ENCODE measurements at places on chromosomes 3 and 15. TPM values are rescaled to one million over a fixed set of nuclear protein-coding genes. Genes with fewer than 3 reads are reported as not detected.

DNA sequence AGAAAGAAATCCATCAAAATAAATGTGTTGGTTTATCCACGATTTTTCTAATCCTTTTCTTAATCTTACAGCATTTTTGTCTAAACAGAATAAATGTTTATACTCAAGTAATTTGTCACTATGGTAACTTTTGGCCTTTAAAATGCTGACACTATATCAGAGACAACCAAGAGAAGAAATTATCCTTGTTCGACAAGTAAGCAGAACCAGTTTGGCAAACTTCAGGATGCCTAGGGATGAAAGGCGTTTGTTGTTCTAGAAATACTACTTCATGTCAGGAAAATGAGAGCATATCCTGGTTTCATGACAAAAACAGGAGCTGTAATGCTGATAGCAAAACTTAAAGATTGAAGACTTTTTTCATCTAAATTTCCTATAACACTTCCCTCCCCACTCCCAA is 308.0 kb upstream of the ATP11B start:
- DNase-seq = peak; percentile 54

AGTR1 gene
- 2.2 TPM for total RNA-seq

CLDN1 gene
- 17.7 TPM for total RNA-seq

DNA sequence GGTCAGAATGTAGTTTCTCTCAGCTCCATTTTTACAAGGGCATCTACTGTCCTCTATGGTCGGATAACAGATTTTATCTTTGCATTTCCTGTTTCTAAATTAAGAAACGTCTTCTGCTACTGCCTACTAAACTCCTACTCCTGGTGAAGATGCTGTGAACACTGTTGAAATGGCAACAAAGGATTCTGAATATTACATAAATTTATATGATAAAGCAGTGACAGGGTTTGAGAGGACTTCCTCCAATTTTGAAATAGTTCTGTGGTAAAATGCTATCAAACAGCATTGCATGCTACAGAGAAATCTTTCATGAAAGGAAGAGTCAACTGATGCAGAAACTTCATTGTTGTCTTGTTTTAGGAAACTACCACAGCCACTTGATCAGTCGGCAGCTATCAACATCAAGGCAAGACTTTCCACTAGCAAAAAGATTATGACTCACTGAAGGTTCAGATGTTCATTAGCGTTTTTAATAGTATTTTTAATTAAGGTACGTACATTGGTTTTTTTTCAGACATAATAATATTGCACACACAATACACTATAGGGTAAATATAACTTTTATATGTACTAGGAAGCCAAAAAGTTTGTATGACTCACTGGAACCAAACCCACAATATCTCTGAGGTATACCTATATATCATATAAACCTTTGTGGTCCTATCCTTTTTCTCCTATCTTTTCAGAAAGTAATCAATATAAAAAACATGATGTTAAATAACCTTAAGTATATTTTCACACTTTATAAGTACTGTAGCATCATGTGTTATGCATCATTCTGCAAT is 156.1 kb downstream of the STAG1 start:
- no peak for DNase-seq

GRCh38 chr3:184944241-184944640 is 132.3 kb downstream of the VPS8 start:
- DNase-seq = no peak

PDIA5 gene
- 18.5 TPM for total RNA-seq

DNA sequence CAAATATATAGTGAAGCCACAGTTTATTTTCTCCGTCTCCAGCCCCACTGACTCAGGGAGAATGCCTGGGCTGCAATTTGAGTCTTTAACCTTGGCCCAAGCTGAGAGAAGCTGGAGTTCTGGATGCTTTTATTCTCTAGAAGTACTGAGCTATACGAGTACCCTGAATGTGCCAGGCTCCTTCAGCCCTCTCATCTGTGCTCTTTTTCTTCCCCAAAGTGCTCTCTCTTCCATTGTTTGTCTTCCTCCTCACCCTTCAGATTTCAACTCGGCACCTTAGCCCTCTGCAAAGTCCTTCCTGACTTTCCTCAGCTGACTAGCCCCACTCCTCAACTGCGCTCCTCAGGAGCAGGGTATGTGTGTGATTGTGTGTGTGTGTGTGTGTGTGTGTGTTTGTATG is 75.6 kb upstream of the AGBL1 start:
- DNase-seq = no peak

DNA sequence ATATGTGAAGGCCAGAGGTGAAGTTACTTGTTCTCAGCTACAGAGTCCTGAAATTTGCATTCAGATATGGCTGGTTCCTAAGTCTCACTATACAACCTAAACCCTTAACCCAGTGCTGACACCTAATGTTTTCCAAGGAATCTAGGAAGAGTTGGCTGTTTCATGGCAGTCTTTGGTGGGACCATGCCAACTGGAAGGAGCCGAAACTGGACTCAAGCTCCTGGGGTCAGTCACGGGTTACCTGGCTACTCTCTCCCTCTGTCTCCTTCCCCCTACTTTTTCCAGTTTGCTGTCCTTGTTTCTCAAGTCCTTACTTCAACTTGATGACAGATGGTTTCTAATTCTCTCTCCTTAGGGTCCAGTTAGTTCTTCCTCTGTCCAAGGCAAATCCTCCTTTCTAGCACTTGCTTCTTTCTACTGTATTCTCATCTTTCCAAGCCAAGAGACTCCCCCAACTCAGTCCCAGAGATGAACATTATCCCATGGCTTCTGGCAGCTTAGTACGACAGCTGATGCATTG is 88.6 kb upstream of the COL6A5 start:
- DNase-seq = peak; percentile 29

- no peak for DNase-seq
Observed at GRCh38 chr3:129323651-129324294, 45.1 kb downstream of the HMCES start.

DNA sequence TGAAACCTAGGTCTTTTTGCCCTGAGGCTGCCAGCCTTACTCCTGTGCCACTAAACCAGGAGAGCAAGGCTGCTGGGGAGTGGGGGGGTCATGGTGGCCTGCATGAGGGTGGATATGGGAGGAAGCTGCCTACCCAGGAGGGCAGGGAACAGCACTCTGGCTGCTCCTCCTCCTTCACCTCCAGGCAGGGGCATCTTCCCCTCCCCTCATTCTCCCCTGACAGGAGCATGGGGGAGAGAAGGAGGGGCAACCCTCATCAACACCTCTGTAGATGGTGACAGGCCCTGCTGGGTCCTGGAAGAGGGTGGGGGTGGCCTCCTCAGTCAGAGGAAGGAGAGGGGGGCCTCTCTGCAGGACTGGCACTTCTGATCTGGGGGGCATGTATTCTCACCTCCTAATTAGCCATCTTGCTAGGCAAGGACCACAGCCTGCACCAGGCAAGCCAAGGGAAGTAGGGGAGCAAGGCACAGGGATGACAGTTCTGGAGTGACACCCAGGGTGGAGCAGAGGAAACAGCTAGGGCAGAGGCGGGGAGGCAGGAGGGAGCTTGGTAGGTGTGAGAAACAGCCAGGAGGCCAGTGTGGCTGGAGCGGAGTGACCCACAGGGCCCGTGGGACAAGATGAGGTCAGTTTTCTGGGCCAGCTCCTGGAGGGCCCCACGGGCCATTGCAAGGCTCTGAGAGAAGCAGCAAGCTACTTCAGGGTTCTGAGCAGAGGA is 4.9 kb downstream of the CCDC33 start:
- no peak for DNase-seq

- DNase-seq = no peak
Observed at GRCh38 chr15:101359365-101359947, 64.4 kb upstream of the SNRPA1 start.
